ENCODE measurements at places on chromosomes 2 and 18. TPM values are rescaled to one million over a fixed set of nuclear protein-coding genes. Genes with fewer than 3 reads are reported as not detected.

The SLC23A3 gene
- total RNA-seq: 0.33 TPM

The PPP1CB gene
- 710 TPM for total RNA-seq

The RNMT gene
- 14.1 TPM for total RNA-seq

The KCNE4 gene
- total RNA-seq: 38.1 TPM

The MTIF2 gene
- total RNA-seq: 16.1 TPM

The TUBA4B gene
- total RNA-seq: not detected

The C2orf15 gene
- total RNA-seq: not detected

- peak overlapping the region; percentile 81 for H3K27ac ChIP-seq
- no peak for DNase-seq
- no peaks in the 10 kb centered on the region for H3K36me3 ChIP-seq
Observed at GRCh38 chr2:225765820-225766219, 366.3 kb downstream of the NYAP2 start.

- no peak for DNase-seq
- H3K36me3 ChIP-seq: no peaks in the 10 kb centered on the region
- H3K27me3 ChIP-seq: no peaks in the 10 kb centered on the region
- no peak overlapping the region for H3K27ac ChIP-seq
Observed at GRCh38 chr2:19409046-19409445, 50.6 kb upstream of the OSR1 start.

GRCh38 chr2:57278451-57278850, 768.2 kb upstream of the VRK2 start:
- H3K27me3 ChIP-seq: no peaks in the 10 kb centered on the region
- H3K36me3 ChIP-seq: no peaks in the 10 kb centered on the region
- DNase-seq: no peak
- no peak overlapping the region for H3K4me3 ChIP-seq

- no peak for DNase-seq
- no peaks in the 10 kb centered on the region for H3K27me3 ChIP-seq
- peaks cover 50% of the 10 kb centered on the region for H3K4me1 ChIP-seq
- H3K27ac ChIP-seq: peak overlapping the region; percentile 83
- H3K36me3 ChIP-seq: no peaks in the 10 kb centered on the region
- peak overlapping the region; percentile 65 for H3K4me3 ChIP-seq
Observed at GRCh38 chr2:237967463-237967951, 693 bp downstream of the UBE2F start.

DNA sequence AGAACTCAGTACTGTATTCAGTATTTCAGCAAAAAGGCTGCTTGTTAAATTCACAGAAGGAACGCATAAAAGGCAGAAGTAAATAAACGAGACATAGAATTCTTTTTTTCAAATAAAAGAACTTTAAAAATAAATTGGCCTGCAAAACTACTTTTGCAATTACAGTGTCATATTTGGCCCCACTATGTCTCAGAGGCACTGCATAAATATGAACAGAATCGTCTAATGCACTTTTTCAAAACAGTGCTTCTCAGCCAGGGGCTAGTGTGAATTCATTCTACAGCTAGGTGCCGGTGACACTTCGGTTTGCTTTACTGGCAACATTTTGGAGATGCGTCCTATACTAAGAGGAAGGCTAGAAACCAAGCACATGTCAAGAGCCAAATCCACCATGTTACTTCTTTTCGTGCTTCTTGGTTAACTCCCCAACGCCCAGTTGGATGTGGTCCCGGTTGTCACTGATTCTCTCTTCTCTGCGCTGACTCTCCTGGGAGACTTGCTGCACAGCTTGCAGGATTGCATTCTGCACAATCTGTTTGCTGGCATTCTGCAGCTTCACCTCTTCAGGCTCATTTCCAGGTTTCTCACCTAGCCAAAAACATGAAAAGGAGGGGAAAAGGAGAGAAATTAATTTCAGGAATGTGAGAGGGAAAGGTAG, 51.8 kb downstream of the AKAIN1 start:
- no peaks in the 10 kb centered on the region for H3K4me1 ChIP-seq
- no peak for DNase-seq
- no peak overlapping the region for H3K27ac ChIP-seq
- no peak overlapping the region for H3K4me3 ChIP-seq
- no peaks in the 10 kb centered on the region for H3K36me3 ChIP-seq

- H3K4me3 ChIP-seq: no peak overlapping the region
- no peaks in the 10 kb centered on the region for H3K4me1 ChIP-seq
- DNase-seq: no peak
- no peak overlapping the region for H3K27ac ChIP-seq
Observed at GRCh38 chr2:131584940-131585339, 57.3 kb downstream of the CCDC74A start.

- no peaks in the 10 kb centered on the region for H3K36me3 ChIP-seq
- H3K4me3 ChIP-seq: no peak overlapping the region
- H3K27me3 ChIP-seq: no peaks in the 10 kb centered on the region
- no peak overlapping the region for H3K27ac ChIP-seq
Observed at GRCh38 chr2:125837128-125837527, 818.8 kb upstream of the GYPC start.

GRCh38 chr2:132640116-132640515, 29.9 kb downstream of the LYPD1 start:
- no peak for DNase-seq
- no peak overlapping the region for H3K4me3 ChIP-seq
- peaks cover 9% of the 10 kb centered on the region for H3K4me1 ChIP-seq
- H3K36me3 ChIP-seq: no peaks in the 10 kb centered on the region

- no peaks in the 10 kb centered on the region for H3K36me3 ChIP-seq
- no peak overlapping the region for H3K27ac ChIP-seq
- H3K27me3 ChIP-seq: no peaks in the 10 kb centered on the region
- no peaks in the 10 kb centered on the region for H3K4me1 ChIP-seq
- H3K4me3 ChIP-seq: no peak overlapping the region
Observed at GRCh38 chr2:128558895-128559532, 240.3 kb upstream of the HS6ST1 start.

- no peak overlapping the region for H3K4me3 ChIP-seq
- H3K27me3 ChIP-seq: no peaks in the 10 kb centered on the region
- no peak for DNase-seq
- H3K4me1 ChIP-seq: peaks cover 27% of the 10 kb centered on the region
- H3K27ac ChIP-seq: no peak overlapping the region
Observed at GRCh38 chr2:65602603-65603235, 170.3 kb upstream of the SPRED2 start.

GRCh38 chr18:13356032-13356431, 137.5 kb downstream of the LDLRAD4 start:
- DNase-seq: peak; percentile 50
- H3K36me3 ChIP-seq: no peaks in the 10 kb centered on the region
- H3K4me1 ChIP-seq: peaks cover 5% of the 10 kb centered on the region
- H3K4me3 ChIP-seq: no peak overlapping the region

GRCh38 chr2:209977386-209978239, 24.8 kb upstream of the RPE start:
- H3K36me3 ChIP-seq: no peaks in the 10 kb centered on the region
- DNase-seq: no peak
- no peaks in the 10 kb centered on the region for H3K27me3 ChIP-seq

GRCh38 chr18:50356036-50356945, 18.6 kb upstream of the SKA1 start:
- no peaks in the 10 kb centered on the region for H3K36me3 ChIP-seq
- no peaks in the 10 kb centered on the region for H3K27me3 ChIP-seq
- no peaks in the 10 kb centered on the region for H3K4me1 ChIP-seq
- no peak overlapping the region for H3K27ac ChIP-seq

DNA sequence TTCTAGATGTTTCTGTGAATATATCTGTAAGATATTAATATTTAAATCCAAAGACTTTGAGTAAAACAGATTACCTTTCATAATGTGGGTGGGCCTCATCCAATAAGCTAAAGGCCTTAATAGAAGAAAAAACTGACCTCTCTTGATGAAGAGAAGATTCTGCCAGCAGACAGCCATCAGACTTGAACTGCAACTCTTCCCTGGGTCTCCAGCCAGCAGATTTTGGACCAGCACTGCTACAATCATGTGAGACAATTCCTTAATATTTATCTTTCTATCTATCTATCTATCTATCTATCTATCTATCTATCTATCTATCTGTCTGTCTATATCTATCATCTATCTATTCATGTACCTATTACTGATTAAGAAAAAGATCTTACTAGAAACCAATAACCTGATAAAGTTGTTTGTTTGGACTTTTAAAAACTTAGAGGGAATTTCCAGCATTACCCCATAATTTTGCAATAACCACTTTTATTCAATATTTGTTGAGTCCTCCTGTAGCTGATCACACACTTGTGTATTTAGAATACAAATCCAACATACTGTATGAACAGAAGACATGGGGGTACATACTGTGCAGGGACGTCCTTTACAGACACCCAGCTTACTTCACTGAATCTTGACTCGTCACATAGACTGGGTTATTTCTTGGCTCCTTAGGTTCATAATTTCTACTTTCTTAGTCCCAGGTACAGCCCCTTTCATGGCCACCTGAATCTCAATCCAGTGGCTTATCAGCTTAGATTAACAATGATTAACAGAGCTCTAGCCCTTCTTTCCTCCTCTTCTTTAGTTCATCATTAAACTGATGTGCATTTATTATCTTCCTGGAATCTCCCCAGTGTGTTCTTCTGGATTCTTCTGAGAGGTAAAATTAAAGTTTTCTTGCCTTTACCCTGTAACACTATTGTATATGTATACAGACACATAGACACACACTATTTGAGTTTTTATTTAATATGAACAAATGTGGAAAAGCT, 27.2 kb upstream of the STAT4 start:
- H3K4me3 ChIP-seq: no peak overlapping the region
- H3K4me1 ChIP-seq: peaks cover under 1% of the 10 kb centered on the region
- no peaks in the 10 kb centered on the region for H3K27me3 ChIP-seq
- no peaks in the 10 kb centered on the region for H3K36me3 ChIP-seq

DNA sequence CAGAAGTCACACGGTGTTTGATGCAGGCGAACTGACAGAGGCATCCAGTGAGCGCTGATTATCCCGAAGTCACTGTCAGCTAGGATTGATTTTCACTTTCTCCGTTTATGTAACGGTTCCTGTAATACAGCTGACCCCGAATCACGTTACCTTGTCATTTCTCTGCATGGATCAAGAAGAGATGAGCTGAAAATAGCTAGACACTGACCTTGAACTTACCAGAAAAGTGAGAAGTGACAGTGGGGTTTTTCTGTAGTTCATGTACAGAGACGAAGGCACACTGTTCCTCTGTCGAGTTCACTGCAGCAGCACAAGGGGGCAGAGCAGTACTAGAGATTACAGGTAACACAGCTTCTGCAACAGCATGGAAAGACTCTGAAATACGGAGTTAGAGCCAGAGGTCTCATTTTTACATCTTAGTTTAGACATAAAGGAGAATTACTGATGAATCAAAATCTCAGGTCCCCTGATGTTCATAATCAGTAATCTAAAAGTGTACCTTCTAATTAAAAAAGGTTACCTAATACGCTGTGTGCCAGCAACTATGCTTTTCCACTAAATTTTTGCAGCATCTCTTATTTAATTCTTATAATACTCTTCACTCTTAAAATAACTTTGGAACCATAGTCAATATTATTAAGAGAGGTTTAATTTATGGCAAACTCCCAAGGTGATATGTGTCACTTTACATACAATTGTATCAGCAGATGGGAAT, 33.1 kb downstream of the ARHGAP15 start:
- H3K27ac ChIP-seq: no peak overlapping the region
- no peaks in the 10 kb centered on the region for H3K4me1 ChIP-seq
- H3K4me3 ChIP-seq: no peak overlapping the region
- DNase-seq: no peak

DNA sequence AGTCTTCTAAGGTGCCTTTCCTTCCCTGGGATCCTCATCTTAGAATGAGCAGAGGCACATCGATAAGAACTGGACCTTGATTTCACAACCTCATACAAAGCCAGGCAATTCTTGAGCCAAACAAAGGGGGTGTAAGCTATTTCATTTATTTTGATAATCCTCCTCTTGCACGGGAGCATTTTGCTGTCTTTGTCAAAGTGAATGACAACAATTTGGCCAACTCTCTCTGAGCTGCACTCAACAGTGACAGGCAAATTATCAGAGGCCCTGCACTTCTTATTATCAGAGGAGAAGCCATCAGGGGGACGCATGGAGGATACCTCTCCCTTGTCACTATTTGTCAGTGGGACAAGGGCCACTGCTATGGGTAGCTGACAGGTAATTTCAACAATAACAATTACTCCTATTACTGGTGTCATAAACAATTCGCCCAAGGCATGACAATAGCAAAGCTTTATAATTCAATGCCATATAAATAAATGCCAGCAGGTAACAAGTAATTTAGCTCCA, 260.4 kb downstream of the MEIS1 start:
- no peak for DNase-seq
- no peaks in the 10 kb centered on the region for H3K4me1 ChIP-seq
- no peaks in the 10 kb centered on the region for H3K27me3 ChIP-seq

- H3K27ac ChIP-seq: no peak overlapping the region
- H3K4me3 ChIP-seq: no peak overlapping the region
- no peak for DNase-seq
- H3K36me3 ChIP-seq: no peaks in the 10 kb centered on the region
Observed at GRCh38 chr2:18123577-18123976, 245.1 kb downstream of the KCNS3 start.

- H3K27me3 ChIP-seq: no peaks in the 10 kb centered on the region
- peaks cover 14% of the 10 kb centered on the region for H3K4me1 ChIP-seq
- DNase-seq: no peak
- H3K36me3 ChIP-seq: no peaks in the 10 kb centered on the region
Observed at GRCh38 chr18:45670281-45670962, 53.6 kb upstream of the SLC14A1 start.

- H3K27ac ChIP-seq: peak overlapping the region; percentile 85
- H3K27me3 ChIP-seq: no peaks in the 10 kb centered on the region
- H3K36me3 ChIP-seq: no peaks in the 10 kb centered on the region
- H3K4me3 ChIP-seq: no peak overlapping the region
- peaks cover 41% of the 10 kb centered on the region for H3K4me1 ChIP-seq
Observed at GRCh38 chr2:234949762-234950434, 1.9 kb upstream of the SH3BP4 start.

All from esophagus muscularis mucosa (tissue), 4 donors.